CD8-positive, alpha-beta memory T cell (primary cell): ENCODE measurements at places on chromosomes 6 and 20. TPM values are rescaled to one million over a fixed set of nuclear protein-coding genes. Genes with fewer than 3 reads are reported as not detected.

Gene DEFB132
- total RNA-seq = not detected

Gene LINC00237
- total RNA-seq = not detected

Gene OPRL1
- total RNA-seq = 0.38 TPM

DNA sequence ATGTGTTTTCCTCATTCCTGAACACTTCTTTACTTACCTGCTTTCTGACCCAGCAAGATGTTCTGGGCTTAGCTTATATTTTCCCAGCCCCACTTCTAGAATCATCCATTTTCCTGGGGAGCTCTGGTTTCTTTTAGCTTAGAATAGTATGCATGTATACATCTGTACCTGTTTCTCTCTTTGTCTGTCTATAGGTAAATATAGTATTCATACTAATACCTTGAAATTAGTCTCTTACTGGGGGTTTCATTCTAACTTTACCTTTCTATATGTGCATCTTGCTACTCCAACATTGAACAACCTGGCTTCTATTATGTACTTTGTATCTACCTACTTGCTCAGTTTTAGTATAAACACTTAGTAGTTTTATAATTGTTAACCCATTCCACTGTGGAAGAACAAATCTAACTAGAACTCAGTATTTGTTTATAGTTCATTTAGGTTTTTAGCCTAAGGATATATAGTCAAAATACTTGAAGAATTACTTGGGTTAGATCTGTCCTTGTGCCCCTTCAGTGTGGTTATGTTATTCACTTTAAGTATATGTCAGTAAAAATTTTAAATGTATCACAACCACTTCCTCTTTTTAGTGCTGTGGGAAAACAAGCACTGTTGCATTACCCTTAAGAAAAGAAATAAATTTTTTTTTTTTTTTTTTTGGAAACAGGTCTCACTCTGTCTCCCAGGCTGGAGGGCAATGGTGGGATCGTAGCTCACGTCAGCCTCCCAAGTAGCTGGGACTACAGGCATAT is 54.0 kb downstream of the ASXL1 start:
- no peak for DNase-seq

- no peak for DNase-seq
Observed at GRCh38 chr6:168374541-168375071, 55.0 kb upstream of the DACT2 start.
